ENCODE measurements at places on chromosomes 4 and X.

GRCh38 chr4:154560824-154561231 is 2.0 kb upstream of the FGB start:
- DNase-seq = no peak

GRCh38 chrX:51931566-51932150 is 38.2 kb downstream of the MAGED1 start:
- no peak for DNase-seq

DNA sequence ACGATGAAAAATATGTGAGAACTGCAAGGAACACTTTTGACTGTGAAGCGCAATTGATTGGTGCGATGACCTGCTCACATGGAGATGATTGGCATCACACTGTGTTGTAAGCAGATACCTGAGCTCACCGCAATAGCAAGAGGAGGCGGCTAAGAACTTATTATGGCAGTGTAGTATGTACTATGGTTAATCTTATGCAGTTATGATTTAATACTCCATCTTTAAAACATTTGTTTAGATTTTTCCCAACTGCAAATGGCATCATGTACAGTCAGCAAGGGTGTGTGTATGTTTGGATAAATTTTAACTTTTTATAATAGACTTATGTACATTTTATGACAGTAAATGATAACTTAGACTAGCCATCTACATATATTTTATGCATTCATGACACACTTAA is 25.5 kb downstream of the PRIMPOL start:
- no peak for DNase-seq

GRCh38 chrX:9135901-9136510 is 102.1 kb upstream of the FAM9B start:
- no peak for DNase-seq

DNA sequence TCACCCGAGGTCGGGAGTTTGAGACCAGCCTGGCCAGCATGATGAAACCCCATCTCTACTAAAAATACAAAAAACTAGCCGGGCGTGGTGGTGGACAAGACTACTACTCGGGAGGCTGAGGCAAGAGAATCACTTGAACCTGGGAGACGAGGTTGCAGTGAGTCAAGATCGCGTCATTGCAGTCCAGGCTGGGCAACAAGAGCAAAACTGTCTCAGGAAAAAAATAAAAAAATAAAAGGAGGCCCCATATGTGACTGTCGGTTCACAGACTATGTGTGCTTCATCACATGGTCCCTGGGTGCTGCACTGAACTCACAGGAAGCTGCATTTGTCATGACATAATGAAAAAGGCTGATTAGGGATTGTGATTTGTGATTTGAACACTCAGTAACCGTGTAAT is 6.4 kb downstream of the TRIML1 start:
- DNase-seq = no peak

DNA sequence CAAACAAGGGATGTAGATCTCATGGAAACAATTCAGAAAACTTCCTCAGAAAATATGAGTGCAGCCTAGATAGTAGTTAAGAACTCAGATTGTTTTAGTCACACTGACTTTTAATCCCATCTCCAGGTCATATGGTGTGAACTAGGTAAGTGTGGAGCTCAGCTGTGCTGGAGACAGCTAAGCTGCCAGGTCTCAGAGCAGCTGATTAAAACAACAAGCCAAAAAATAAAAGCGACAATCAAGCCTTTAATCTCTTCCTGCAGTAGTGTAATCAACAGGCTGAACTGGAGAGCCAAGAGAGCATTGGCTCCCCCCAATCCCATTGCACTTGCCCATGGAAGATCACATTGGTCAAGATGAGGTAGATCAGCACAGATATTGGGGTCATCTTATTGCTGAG is 98.3 kb upstream of the ATOH1 start:
- DNase-seq = no peak

DNA sequence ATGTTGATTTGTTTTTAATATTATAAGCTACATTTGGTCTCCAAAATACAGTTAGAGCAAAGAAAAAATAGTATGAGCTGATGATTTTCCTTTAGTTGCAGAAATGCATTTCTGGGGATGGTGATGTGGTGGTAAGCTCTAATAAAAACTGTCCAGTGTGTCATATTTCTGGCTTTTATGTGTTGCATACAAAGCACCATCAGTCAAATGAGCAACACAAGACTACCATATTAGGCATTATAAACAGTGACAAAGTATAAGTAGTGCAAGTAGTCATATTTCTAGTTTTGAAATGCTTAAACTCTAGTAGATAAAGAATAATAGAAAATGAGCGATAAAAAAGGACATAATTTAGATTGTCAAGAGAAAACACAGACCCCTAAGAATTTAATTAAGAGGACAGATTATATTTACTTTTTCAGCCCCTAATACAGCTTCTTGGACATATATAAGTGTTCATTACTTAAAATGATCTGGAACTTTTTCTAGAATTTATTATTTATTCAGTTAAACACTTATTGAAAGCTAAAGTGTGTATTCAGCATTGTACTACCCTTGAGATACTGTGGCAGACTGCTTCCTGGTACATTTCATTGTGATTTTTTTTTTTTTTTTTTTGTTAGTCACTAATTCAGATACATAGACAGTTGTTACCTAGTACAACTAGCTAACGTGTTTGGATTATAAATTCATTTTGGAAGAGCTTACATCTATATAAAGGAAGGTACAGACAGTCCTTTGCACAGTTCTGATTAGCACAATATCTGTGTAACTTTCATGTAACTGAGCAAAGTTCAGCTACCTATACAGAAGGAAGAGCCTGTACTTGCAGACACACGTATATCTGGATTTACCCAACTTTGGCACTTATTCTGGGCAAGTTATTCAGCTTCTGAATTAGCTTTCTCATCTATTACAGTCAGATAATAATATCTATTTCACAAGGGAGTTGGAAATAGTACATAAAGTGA is 22.3 kb downstream of the RAP1GDS1 start:
- no peak for DNase-seq

GRCh38 chr4:158459085-158459820 is 62.4 kb upstream of the RXFP1 start:
- no peak for DNase-seq

DNA sequence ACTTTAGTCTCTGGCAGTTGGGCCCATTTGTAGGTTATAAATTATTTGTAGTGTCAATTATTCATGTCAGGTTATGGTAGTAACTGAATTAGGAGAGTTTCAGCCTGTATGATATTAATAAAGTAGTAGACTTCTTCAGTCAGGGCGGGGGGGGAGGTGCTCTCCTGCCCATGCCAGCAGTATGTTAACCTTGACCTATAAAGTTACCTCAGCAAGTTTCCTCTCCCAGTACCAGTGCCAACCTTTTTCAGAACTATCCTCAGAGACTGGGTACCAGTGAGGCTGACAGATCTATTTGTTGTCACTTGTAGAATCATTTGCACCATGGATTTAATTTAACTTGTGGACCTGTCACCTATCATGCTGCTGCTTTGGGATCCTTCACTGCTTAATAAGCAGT is 88.0 kb downstream of the PRRG1 start:
- no peak for DNase-seq

- DNase-seq = no peak
These were observed 8.4 kb downstream of the ADH4 start for GRCh38 chr4:99135541-99136162.

DNA sequence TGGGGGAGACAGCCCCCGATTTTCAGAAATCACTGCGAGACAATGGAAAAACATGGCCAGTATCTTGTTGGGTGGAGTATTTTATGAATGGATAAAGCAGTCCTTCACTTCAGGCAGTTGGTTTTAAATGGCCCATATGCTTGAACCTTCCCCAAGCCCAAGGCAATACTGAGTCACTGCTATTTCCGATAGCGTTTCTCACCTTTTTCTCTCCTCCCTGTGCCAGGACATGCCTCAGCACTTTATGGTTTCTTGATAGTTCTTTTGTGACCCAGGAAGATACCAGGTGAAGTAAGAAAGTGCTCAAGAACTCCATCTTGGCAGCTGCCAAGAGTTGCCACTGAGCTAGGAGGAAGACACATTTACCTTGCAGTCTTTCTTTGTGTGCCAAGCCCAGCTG is 26.8 kb upstream of the ESX1 start:
- DNase-seq = no peak

GRCh38 chr4:140049024-140049848 is 104.7 kb downstream of the MAML3 start:
- DNase-seq = peak; percentile 32

DNA sequence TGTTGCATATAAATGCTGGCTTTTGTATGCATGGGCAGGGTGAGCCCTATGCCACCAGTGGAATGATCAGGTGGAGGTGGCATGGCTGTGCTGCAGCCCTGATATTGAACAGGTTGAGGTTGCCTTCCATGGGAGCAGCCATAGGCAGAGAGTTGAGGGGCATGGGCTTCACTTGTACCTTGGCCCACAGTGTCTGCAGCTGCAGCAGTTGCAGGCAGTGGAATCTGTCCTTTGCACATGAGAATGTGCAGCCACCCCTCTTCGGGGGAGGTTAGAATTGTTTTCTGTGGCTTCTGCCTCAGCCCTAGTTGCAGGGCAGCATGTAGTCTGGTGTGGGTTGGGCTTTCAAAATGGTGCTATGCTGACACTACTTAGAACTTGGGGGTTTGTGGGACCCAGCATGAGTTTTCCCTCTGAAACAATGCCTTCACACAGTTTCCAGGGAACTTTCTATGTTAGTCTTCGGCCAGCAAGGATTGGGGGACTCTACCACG is 25.4 kb upstream of the VSIG1 start:
- DNase-seq = no peak

GRCh38 chr4:128427832-128428366 is 140.3 kb upstream of the PGRMC2 start:
- no peak for DNase-seq
